HepG2 (cell line): ENCODE measurements at places on chromosomes 1 and 21. TPM values are rescaled to one million over a fixed set of nuclear protein-coding genes. Genes with fewer than 3 reads are reported as not detected.

Gene CRYAA
- total RNA-seq, result 5.2 and 5.6 TPM in 2 replicates

Gene GPR153
- 0.27 and 0.31 TPM in 2 replicates for total RNA-seq

Gene IL10
- not detected in 2 replicates for total RNA-seq

Gene MMEL1
- not detected in 2 replicates for total RNA-seq

Gene LAMC1
- 70.8 and 137 TPM in 2 replicates for total RNA-seq

Gene ACP6
- 17.7 and 18.1 TPM in 2 replicates for total RNA-seq

Gene CCSAP
- 9.0 and 10.0 TPM in 2 replicates for total RNA-seq

Gene ABCG1
- not detected in 2 replicates for total RNA-seq

Gene CELA2B
- total RNA-seq, result not detected in 2 replicates

GRCh38 chr21:39088031-39088370, 95.2 kb downstream of the PSMG1 start:
- DNase-seq, result no peak
- no peak overlapping the region for H3K27ac ChIP-seq
- no peak overlapping the region for H3K4me3 ChIP-seq
- peaks cover 73% of the 10 kb centered on the region for H3K4me1 ChIP-seq
- H3K36me3 ChIP-seq, result no peaks in the 10 kb centered on the region

GRCh38 chr1:196910215-196910614, 22.4 kb downstream of the CFHR4 start:
- H3K27ac ChIP-seq, result no peak overlapping the region
- no peaks in the 10 kb centered on the region for H3K27me3 ChIP-seq
- no peaks in the 10 kb centered on the region for H3K4me1 ChIP-seq
- no peak overlapping the region for H3K4me3 ChIP-seq
- no peaks in the 10 kb centered on the region for H3K36me3 ChIP-seq

DNA sequence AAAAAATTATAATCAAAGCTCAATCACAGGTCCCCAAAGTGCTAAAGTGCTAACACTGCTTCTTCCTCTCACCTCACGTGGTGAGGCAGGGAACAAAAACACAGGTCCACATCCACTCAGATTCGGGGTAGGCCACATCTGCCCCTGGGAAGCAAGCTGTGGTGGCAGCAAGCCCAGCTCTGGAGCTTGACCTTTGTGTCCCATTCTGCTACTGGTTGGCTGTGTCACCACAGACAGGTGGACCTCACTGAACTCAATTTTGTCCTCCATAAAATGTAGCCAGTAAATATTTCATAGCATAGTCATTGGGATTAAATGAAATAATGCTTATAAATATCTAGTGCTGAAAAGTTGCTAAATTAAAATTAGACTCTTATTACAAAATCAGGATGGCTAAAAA, 8.5 kb downstream of the AZIN2 start:
- H3K4me1 ChIP-seq, result no peaks in the 10 kb centered on the region
- H3K27me3 ChIP-seq, result no peaks in the 10 kb centered on the region; the same call in 1 of the 2 replicates
- DNase-seq, result no peak
- H3K4me3 ChIP-seq, result no peak overlapping the region

GRCh38 chr21:22145545-22145944, 1147.3 kb downstream of the NCAM2 start:
- no peaks in the 10 kb centered on the region for H3K4me1 ChIP-seq
- no peak overlapping the region for H3K4me3 ChIP-seq
- no peaks in the 10 kb centered on the region for H3K27me3 ChIP-seq
- no peak overlapping the region for H3K27ac ChIP-seq

DNA sequence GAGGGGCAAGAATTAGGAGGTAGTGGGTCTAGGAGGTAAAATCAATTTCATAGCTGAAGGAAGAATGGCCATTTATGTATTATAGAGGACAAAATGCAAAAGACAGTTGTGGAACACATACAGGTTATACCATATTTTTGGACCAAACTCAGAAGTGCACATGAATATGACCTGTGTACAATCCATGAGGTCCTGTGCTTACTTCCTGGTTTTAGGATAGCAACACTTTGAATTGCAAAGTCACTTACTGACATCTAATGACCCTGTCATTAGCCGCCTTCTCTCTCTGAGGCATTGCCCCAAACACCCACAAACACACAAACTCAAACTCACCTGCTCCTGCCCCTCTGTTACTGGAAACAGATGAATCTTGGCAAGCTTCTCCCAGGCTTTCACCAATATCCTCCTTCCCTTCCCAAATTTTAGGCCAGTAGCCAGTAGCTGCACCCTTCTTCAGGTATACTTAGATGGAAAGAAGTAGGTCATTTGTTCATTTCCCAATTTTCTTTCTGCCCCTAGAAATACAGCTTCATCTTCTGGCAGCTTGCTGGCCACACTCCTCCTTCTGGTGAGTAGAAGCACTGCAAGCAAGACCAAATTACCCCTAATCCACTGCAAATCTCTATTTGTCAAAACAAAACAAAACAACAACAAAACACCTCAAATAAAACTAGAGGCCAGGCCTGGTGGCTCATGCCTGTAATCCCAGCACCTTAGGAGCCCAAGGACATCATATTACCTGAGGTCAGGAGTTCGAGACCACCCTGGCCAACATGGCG, 13.7 kb upstream of the RPL5 start:
- H3K27me3 ChIP-seq, result no peaks in the 10 kb centered on the region
- H3K4me3 ChIP-seq, result no peak overlapping the region
- no peak overlapping the region for H3K27ac ChIP-seq
- DNase-seq, result no peak

GRCh38 chr1:45557422-45557944, 6.9 kb downstream of the AKR1A1 start:
- H3K27me3 ChIP-seq, result no peaks in the 10 kb centered on the region
- H3K36me3 ChIP-seq, result peaks cover 43% of the 10 kb centered on the region
- DNase-seq, result no peak
- H3K4me1 ChIP-seq, result peaks cover 59% of the 10 kb centered on the region
- peak overlapping the region; percentile 31 for H3K27ac ChIP-seq

DNA sequence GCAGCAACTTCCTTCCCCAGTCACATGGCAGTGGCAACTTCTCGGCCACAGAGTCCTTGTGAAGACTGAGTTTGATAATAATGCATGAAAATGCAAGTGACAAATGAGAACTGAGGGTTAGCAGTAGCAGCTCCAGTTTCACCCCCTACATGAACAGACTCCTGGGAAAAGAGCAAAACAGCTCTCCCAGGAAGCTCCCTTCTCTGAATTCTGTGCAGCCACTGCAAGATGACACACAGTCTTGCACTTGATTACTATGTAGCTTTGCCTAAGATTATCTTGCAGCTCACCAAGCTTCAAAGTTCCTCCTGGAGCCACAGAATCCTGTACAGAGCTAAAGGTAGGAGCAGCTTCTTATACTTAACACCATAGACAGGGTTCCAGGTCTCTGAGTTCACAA, 4.7 kb downstream of the PGBD5 start:
- no peak overlapping the region for H3K27ac ChIP-seq
- no peaks in the 10 kb centered on the region for H3K36me3 ChIP-seq
- no peak overlapping the region for H3K4me3 ChIP-seq

DNA sequence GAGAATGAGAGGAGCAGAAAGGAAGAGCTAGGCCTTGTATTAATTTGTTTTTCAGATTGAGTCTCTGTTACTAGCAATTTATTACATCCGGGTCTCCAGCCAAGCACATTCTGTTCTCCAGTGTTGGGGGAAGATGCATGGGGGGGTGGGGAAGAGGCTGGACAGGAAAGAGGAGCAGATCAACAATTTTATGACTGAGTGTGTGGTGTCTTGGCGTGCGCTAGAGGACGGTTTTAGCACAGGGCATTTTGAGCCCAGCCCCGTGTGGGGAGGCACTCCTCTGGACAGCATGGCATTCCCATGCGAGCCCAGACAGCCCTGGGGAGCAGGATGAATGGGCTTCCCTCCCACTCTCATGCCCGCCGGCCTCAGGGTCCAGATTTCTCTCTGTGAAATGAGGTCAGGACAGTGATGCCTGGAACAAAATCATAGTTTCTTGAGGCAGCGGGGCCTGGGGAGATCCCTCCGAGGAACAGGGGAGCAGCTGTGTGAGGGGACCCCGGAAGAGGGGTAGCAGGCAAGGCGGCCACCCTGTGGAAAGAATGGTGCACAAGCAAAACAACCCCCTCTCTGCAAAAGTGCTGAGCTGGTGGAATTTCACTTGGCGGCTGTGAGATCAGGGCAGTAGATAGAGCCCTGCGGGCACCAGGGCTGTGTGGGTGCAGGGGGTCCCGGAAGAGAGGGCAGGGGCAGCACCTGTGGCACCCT, 16.3 kb downstream of the SOX13 start:
- peaks cover 61% of the 10 kb centered on the region for H3K4me1 ChIP-seq
- no peak overlapping the region for H3K27ac ChIP-seq
- H3K36me3 ChIP-seq, result peaks cover 3% of the 10 kb centered on the region; the same call in 2 of the 3 replicates
- H3K4me3 ChIP-seq, result no peak overlapping the region

DNA sequence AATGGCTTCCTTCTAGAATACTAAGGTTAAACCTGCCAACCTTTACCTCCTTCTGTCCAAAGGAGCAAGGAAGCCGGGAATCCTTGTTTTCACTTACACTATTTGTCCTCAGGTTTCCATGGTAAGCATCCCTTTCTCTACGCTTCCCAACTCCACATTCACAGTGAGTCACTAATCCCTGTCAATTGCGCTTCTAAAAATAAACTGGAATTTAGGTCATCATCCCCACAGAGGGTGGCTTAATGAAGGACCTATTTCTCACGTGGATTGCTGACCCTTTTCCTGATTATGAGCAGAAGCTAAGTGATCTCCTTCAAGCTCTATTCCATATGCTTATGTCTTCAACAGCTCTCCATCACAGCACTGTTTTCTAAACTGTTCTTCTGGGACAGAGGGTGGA, 39.9 kb upstream of the ABCA4 start:
- H3K27ac ChIP-seq, result no peak overlapping the region
- 0 out of 2 replicates have a peak, but pooled peaks cover 5% of the 10 kb centered on the region for H3K4me1 ChIP-seq
- H3K4me3 ChIP-seq, result no peak overlapping the region
- peak; percentile 6 for DNase-seq
- H3K27me3 ChIP-seq, result no peaks in the 10 kb centered on the region

GRCh38 chr21:42991992-42992740, 17.8 kb downstream of the PKNOX1 start:
- H3K27ac ChIP-seq, result no peak overlapping the region
- no peaks in the 10 kb centered on the region for H3K4me1 ChIP-seq
- H3K4me3 ChIP-seq, result no peak overlapping the region
- DNase-seq, result no peak
- no peaks in the 10 kb centered on the region; the same call in 1 of the 3 replicates for H3K36me3 ChIP-seq
- H3K27me3 ChIP-seq, result no peaks in the 10 kb centered on the region

DNA sequence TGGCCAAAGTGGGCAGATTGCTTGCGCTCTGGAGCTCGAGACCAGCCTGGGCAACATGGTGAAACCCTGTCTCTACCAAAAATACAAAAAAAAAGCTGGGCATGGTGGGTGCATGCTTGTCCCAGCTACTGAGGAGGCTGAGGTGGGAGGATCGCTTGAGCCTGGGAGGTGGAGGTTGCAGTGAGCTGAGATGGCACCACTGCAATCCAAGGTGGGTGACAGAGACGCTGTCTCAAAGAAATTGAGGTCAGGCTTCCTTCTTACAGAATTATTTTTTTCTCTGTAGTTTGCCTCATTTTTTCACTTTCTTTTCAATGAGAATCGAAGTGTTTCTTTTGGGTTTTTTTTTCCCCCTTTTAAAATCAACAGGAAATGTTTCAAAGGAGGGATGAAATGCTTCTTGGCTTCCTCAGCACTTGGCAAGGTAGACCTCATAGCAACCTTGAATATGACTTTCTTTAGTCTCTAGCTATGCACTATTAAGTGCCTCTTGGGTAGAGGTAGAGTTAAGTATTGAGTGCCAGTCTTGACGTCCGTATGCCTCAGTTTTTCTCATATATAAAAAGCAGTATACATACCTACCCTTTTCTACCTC, 40.3 kb downstream of the MDM4 start:
- no peak for DNase-seq
- no peak overlapping the region for H3K4me3 ChIP-seq

DNA sequence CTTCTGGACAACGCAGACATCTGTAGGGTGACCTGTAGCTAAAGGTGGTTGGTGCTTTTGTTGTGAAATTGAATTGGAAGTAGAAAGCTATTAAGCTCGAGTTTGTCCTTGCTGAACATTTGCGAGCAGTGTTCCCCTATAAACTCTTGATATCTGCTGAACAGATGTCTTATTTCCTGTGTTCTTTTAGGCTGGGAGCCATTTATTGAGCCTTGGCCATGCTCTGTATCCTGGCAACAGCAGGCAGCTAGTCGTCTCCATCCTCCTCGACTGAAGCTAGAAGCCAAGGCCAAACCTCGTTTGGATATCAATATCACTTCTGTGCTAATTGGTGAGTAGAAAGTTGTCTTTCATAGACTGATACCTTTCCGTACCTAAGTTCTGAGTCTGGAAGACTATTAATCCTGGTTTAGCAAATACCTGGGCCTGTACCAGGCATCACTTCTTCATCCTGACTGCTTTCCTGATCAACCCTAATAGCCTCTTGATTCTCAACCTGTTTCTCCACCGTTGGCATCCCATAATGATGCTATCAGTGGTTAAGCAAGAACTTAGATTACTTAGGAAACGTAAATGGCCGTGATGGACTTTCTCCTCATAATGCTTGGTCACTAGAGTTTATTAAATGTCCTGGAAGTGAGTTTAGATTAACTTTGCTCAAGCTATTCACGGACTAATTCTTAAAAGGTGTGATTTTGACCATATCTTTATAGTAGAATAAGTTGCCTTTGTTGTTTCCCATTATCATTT, 103.4 kb downstream of the VPS13D start:
- no peak overlapping the region for H3K27ac ChIP-seq
- H3K4me1 ChIP-seq, result peaks cover 10% of the 10 kb centered on the region
- H3K4me3 ChIP-seq, result no peak overlapping the region
- no peaks in the 10 kb centered on the region for H3K27me3 ChIP-seq

GRCh38 chr1:109255097-109255651, 5.8 kb downstream of the CELSR2 start:
- H3K36me3 ChIP-seq, result no peaks in the 10 kb centered on the region
- DNase-seq, result no peak
- peaks cover 40% of the 10 kb centered on the region for H3K4me1 ChIP-seq
- H3K27ac ChIP-seq, result peak overlapping the region; percentile 88

DNA sequence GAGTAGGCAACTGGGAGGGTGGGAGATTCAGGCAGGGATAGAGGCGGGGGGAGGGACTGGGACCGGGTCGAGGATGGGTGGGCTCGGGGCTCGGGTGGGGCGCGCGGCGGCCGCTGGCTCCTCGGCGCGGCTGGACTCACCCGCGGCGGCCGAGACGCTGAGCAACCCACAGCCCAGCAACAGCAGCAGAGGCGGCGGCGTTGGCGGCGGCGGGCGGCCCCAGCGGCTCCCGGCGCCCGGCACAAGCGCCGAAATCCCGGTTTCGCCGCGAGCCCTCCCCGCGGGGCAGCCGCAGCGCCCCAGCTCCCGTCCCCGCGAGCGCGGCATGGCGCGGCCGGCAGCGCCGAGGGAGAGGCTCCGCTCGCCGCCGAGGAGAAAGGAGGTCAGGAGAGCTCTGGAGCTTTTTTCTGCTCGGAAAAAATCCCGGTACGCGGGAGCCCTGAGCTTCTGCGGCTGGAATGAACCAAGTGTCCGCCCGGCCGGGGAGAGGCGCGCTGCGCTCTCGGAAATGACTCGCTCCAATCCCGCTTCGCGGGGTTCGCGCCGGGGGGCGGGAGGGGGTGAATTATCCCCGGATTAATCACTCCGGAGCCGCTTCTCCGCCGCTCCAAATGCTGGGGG, at the start of gene CSMD2:
CSMD2 (minus strand) TSS at position 460 of the 621 bp plus-strand sequence; CDS start at position 327, 133 bp downstream.
- DNase-seq, result no peak
- H3K36me3 ChIP-seq, result no peaks in the 10 kb centered on the region
- no peaks in the 10 kb centered on the region for H3K4me1 ChIP-seq
- H3K27me3 ChIP-seq, result peaks cover 44% of the 10 kb centered on the region; the same call in 2 of the 3 replicates

GRCh38 chr1:17436380-17437174, 2.9 kb downstream of the RCC2 start:
- H3K36me3 ChIP-seq, result peaks cover 39% of the 10 kb centered on the region; the same call in 2 of the 3 replicates
- H3K4me1 ChIP-seq, result peaks cover 41% of the 10 kb centered on the region
- no peak overlapping the region for H3K27ac ChIP-seq
